ENCODE measurements at places on chromosomes 7 and 10. TPM values are rescaled to one million over a fixed set of nuclear protein-coding genes. Genes with fewer than 3 reads are reported as not detected.

Gene AGK
- 43.2 TPM for total RNA-seq

Gene SPRN
- 0.43 TPM for total RNA-seq

Gene CLDN3
- total RNA-seq = not detected

Gene LLCFC1
- not detected for total RNA-seq

Gene GNAT3
- not detected for total RNA-seq

Data from fibroblast of villous mesenchyme (primary cell).